ENCODE measurements at places on chromosomes 16 and 17.

DNA sequence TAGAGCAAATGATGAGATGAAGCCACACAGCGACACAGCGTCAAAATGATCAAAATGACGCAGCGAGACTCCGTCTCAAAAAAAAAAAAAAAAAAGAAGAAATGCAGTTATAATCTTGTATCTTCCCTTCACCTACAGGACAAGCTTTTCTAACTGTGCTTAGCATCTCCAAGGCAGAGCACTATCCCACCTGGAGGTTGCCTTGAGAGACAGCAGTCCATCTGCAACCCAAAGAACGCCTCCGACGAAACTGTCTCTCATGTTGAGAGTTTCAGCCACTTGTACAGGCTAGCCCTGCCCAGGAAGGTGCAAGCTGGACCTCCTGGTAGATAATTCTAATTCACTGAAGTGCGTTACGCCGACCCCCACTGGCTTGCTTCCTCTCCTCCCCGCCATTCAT lies 46.7 kb upstream of the GCSH start:
- no peak for DNase-seq

- DNase-seq, result no peak
These were observed 330.0 kb upstream of the DYNLRB2 start for GRCh38 chr16:80210787-80211186.

- DNase-seq, result no peak
These were observed 36.6 kb upstream of the TBX2 start for GRCh38 chr17:61362852-61363600.

DNA sequence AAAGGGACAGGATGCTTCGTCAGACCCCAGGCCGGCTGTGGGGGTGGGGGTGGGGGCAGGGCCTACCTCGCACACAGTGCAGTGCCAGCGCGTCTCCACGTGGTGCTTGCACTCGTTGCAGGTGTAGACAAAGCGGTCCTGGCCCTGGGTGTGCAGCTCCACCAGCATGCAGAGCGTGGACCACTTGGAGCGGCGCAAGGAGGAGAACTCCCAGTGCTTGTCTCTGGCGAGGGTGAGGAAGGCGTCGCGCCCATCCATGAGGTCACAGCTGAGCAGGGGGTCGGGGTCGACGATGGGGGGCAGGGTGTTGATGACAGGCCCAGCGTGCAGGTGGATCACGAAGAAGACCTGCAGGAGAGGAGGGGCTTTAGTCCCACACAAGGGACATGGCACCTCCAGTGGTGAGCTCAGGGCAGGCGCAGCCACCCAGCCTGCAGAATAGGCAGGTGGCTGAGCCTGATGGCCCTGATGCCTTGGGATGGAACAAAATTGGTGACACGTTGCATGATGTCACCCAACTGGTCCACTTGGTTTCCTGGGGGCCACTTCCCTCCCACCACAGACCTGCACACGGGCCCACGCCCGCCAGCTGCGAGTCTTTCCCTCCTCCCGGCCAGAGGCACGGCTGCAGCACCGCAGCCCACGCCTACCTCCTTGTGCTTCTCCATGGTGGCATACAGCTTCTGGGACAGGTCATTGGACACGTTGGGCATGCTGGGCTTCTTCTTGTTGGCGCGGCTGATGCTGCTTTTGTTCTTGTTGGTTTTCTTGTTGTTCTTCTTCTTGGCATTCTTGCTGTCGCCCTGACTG lies 14.0 kb upstream of the TRAP1 start:
- DNase-seq, result no peak

DNA sequence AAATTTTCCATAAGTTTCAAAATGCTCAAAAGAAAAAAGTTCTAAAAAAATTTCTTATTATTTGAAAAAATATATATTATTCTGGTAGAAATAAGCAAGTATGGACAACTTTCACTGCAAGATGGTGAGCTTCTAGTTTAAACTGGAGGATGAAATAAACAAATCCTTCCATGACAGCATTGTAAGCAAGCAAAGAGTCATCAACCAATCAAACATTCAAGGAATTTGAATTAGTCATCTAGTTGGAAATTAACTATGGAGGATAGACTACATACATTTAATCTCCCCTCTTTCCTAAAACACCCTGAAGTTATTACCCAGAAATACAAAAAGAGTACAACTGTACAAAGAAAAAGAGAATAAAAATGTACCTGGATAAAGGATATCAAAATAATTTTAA lies 51.0 kb upstream of the IRX5 start:
- DNase-seq, result no peak

GRCh38 chr16:84032458-84033178 lies 10.0 kb downstream of the SLC38A8 start:
- no peak for DNase-seq

DNA sequence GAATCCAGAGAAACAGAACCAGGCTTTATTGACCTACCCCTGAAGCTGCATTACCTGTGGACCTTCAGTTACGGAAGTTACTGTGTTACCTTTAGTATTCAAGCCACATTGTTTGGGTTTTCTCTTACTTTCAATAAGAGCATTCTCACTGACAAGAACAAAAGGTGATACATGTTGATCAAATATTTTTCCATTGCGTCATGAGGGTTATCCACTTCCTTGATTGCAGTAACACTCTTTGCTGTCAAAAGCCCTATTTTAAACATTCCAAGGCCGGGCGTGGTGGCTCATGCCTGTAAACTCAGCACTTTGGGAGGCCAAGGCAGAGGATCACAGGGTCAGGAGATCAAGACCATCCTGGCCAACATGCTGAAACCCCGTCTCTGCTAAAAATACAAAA lies 28.6 kb upstream of the PAFAH1B1 start:
- no peak for DNase-seq

DNA sequence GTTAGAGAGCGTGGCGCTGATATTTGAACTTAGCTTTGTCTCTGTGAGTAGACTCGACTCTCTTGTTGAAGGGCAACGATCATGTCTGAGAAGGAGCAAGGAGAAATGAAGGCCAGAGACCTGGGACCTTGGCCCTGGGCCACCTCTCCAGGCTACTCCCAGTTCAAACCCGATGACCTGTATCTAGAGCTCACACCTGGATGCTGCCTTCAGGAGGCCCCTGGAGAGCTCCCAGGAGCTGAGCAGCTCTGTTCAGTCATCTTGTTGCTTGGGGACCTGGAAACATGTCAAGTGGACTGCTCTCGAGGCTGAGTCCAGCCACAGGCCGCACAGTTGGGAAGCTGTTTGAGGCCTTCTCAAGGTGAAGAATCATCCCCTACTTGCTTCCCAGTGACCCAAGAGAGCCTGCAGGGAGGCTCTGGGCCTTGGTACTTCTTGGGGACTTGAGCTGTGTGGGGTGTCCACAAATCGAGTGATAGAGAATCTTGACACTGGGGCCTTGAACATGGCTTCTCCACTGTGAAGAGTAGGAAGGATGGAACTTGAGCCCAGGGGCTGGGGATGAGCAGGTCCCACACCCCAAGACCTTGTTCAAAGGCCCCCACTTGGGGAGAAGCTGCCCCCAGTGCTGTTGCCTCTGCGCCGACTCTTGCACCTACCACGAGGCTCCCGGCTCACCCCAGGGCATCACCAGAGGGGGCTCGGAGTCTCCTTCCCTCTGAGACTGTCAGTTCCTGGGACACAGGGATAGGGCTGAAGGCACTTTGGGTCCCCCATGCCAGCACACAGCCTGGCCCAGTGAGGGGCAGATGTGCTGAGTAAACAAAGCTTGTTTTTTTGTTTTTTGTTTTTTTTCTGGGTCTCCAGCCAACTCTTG lies 112.1 kb downstream of the IRX5 start:
- no peak for DNase-seq

- DNase-seq, result no peak
These were observed 506.8 kb upstream of the SALL1 start for GRCh38 chr16:51657848-51658247.

GRCh38 chr16:66247516-66248481 lies 118.7 kb upstream of the CDH5 start:
- no peak for DNase-seq

DNA sequence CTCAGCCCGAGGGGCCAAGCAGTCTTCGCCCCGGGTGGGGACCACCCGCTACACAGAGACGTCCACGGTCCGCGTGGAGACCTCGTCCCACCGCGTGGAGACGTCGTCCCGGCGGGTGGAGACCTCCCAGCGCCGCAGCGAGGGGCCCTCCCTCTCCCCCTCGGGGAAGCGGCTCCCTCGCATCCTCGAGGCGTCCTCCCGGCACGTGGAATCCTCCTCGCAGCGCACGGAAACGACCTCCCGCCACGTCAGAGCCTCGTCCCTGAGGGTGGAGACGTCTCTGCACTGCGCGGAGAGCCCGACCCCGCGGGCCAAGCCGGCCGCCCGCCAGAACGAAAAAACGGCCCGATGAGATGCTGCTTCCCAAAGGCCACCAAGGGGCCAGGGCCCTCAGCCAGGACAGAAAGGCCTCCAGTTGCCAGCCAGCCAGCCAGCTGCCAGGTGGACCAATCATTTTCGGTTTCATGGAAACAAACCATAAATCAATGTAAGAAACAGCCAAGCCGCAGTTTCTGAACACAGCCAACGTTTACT lies 424 bp downstream of the C17orf100 start:
- no peak for DNase-seq

- peak; percentile 41 for DNase-seq
These were observed 520 bp downstream of the JPT2 start for GRCh38 chr16:1678500-1679098.

DNA sequence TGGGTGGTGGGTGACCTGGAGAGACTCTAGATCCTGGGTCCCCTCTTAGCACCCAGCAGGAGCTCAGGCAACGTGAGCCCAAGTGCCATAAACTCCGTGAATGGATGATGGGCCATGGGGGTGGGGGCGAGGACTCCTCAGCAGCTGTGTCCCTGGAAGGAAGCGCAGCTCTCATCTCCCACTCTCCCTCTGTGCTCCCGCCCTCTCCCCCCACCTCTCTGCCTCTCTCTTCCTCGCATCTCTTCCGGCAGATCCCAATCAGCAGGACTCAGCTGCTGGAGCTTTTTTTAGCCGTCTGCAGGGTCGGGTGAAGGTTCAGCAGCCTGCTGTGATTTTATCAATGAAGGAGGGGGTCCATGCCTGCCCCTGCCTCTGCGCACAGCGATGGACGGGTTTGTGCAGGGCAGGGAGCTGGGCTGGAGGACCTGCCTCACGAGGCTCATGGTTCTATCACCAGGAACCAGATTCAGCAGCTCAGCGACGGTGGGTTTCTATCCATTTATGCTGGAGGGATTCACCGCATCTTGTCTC lies 8.3 kb downstream of the CCR7 start:
- DNase-seq, result no peak

- peak; percentile 32 for DNase-seq
These were observed 3.6 kb upstream of the KDM8 start for GRCh38 chr16:27199736-27200135.

- no peak for DNase-seq
These were observed 7.2 kb upstream of the SLC52A1 start for GRCh38 chr17:5042157-5043022.

GRCh38 chr17:19703828-19704613 lies 12.4 kb downstream of the SLC47A2 start:
- DNase-seq, result no peak

GRCh38 chr17:65931246-65932149 lies 260.4 kb downstream of the CEP112 start:
- no peak for DNase-seq
